Stimulated activated CD8-positive, alpha-beta memory T cell treated with anti-CD3 and anti-CD28 coated beads, Interleukin-15, amount 100 ng/mL, for 4 hours (primary cell): ENCODE measurements at places on chromosomes 12 and 14.
A peak's percentile ranks its signal among the peaks of the same experiment; 100 is the strongest.

DNA sequence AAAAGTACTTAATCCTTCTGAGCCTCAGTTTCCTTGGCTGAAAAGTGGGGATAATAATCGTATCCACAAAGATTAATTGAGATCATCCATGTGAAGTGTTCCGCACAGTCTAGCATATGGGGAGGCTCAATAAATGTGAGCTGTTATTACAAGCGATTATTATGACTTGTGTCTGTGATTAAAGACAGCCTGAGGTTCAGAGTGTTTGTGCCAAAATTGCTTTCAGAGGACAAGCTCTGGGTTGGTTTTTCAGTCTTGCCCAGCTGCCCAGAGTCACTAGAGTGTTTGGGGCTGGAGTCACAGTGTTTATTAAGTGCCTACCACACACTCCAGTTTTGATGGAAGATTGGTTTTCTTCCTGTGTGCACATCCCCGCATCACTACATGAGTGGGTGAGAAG is 53.5 kb downstream of the NTF3 start:
- no peak for DNase-seq

DNA sequence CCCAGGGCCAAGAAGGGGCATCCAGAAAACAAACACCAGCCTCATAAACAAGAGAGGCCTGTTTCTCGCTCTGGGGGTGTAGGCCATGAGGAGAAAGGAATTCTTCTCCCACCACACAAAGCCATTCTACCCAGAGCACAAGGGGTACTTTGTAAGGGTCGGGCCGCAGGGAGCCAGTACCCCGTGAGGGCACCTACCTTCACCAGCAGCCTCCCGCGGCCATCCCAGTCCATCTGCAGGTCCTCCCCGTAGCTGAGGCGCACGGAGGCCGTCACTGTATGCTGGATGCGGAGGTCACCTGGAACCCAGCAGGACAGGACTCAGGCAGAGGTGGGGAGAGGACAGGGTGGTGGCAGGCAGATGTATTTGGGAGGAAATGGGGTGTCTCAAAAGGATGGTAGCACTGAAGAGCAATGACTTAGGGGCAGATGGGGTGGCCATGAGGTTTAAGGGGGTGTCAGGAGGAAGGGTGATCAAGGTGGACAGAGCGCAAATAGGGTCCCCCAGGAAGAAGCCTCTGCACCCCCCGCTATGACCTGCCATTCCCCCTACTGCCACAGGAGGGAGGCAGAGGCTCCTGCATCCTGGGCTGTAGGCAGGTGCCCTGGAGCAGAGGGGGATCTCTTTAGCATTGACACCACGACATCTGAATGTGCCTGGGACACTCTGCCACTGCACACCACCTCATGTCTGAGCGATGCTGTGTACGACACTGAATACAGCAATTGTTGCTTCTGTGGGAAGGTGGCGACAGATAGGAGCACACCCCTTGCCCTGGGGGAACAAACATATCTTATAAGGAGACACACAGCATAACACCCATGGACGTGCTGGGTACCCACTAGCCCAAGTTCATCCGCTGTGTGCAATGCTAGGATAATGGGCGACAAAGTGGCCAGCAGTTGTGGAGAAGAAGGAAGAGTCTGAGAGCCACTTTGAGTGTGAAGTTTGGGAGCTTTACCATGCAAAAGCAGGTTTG is 61.4 kb downstream of the VWF start:
- peak; percentile 18 for DNase-seq

DNA sequence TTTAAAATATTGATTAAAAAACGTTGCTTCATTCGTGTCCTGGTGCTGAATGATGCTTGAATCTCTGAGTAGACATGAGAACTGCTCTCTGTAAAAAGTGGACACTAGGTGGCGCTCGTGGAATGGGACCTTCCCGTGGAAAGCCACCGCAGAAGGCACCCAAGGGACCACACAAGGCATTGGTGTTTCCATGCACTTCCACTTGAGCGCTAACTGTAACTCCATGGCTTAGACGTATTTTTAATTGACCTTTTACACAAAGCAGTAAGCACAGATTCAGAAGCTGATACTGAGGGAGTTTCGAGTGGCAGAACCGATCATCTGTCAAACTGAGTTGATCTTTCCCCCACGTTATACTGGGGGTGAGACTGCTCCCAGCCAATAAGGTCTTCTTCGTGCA is 135.3 kb downstream of the PRKCH start:
- peak; percentile 71 for DNase-seq

GRCh38 chr14:50677527-50678063 is 9.5 kb upstream of the SAV1 start:
- no peak for DNase-seq

DNA sequence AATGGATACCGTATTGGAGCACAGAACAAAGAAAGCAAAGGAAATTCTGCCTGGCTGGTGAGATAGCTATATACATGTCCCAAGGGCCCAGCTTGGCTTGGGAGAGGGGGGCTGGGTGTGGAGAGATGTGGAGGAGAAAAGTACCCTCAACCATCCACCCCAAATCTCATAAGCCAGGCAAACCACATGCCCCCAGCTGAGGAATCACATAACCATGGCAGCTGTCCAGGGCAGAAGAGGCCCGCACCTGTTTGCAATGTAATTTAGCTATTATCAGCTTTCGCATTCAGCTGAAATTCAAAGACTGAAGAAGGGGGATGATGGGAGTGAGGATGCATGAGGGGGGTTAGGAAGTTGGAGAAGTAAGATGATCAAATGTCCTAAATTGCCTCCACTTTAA is 196.1 kb downstream of the TBX5 start:
- no peak for DNase-seq

GRCh38 chr14:51020024-51020710 is 74.7 kb downstream of the TRIM9 start:
- DNase-seq = no peak

DNA sequence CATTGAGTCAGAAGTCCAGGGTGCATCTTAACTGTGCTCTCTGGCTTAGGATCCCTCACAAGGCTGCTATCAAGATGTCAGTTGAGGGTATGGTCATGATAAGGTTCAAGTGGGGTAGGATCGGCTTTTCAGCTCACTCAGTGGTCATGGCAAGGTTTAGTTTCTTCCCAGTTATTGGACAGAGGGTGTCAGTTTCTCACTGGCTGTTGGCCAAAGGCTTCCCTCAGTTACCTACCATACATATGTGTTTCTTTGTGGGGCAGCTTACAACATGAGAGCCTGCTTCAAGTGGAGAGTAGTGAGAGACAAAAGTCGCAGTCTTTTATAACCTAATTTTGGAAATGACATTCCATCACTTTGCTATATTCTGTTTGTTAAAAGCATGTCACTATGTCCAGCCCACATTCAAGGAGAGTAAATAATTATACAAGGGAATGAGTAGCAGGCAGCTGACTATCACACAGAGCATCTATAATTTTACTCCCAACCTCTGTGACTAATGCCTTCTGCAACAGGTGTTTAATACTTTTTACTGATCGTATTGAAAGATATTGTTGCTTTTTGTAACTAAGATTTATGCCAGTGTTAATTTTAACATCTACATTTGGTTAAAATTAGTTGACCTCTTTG is 572.8 kb upstream of the FBXO33 start:
- DNase-seq = no peak

GRCh38 chr14:59131938-59132795 is 56.3 kb upstream of the DAAM1 start:
- no peak for DNase-seq

DNA sequence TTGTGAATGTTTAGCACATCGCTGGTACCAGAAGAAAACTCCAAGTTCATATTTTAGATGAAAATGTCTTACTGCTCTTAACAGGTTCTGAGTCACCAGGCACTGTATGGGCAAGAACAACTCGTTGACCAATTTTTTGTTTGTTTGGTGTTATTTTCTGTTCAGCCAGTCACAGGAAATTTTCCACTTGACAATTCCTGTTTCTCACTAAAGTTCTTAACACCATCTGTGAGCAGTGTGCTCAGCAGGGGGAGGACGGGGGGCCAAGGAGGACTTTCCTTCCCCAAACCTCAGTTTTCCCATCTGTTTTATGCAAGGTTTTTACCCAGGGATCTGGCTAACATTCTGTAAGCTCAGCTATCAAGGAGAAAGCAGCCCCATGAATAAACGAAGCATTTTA is 3.0 kb downstream of the NUAK1 start:
- no peak for DNase-seq

DNA sequence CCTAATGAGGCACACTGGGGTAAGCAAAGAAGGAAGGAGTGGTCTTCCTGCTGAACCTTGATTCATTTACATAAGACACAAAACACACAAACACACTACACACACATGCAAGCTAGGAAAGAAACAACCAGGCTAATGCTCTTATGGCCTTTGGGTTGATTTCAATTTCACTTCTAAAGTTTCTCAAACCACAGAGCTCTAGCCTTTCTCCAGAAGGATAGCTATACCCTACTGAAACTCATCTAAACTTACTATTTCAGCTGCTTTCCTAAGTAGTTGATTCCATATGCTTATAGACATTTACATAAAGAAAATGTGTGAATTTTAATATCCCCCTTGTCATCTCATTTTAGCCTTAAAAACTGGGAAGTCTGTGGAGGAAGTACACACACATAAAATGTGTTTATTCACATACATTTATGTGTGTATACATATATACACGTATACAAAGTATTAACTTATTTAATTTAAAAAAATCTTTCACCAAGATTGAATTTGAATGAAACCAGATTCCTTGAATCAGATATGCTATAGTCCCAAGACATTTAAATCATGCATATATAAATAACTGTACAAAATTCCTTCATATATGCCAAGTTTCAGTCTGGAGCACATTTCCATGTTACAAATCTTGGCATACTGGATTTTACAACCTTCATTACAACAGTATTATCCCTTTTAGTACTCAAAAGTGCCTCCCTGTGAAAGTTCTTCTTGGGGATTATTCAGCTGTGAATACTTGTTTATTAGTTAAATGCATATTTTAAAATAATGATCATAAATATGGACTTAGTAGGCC is 231.8 kb upstream of the NPAS3 start:
- DNase-seq = no peak

DNA sequence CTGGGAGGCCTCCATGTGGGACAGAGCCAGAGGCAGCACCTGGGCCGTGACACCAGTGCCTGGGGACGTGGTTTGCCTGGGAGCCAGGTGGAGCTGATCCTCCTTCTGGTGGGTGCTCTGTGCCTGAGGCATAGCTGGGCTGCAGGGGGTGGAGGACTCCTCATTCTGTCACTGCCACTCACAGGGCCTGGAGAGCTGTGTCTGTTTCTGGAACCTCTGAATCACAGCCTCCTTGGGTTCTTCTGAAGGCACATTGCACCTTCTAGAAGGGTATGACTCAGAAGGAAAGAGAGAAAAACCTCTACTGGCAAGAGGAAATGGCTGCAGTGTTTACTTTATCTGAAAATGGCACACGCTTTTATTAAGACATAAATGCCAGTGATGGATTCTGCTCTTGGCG is 659.8 kb downstream of the VRK1 start:
- DNase-seq = peak; percentile 48

- no peak for DNase-seq
Observed at GRCh38 chr12:40171501-40171900, 53.3 kb upstream of the LRRK2 start.

DNA sequence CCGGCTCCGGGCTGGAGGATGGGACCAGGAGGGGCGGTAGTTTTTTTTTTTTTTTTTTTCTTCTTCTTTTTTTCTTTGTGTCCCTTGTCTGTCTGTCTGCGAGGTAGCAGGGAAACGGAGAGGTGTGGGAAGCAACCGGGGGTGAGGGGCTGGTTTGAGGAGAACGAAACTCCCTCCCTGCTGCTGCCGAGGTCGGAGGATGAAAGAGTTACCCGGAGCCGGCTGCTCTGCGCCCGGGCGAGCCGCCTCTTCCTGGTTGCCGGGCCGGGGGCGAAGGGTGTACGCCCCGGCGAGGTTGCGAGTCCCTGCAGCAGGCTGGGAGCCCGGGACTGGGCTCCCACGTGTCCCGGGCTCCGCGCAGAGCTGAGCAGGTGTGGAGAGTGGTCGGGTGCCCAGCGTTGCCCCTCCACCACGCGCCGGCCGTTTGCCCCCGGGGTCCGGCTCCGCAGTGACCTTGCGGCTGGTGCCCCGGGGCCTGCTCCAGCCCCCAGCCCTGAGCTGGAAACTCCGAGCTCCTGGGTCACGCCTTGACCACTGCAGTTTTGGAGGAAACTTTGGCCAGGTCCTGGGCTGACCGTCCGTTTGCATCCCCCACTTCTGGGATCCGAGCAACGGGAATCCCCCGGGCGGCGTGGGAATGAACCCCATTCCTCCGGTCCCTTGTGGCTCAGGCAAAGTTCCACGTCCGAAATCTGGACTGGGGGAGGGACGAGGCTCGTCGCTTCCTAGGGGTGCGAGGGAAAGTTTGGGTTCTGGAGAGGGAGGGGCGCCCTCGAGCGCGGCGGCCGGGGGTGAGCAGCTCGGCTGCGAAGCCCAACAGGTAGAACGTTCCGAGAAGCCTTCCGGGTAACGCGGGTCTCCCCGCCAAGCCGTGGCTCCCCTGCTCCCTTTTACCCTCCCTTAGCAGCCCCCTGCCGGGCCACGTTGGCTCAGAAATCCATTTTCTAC is 1.3 kb downstream of the CHST11 start:
- no peak for DNase-seq

- no peak for DNase-seq
Observed at GRCh38 chr14:104567141-104567956, 12.2 kb upstream of the C14orf180 start.

DNA sequence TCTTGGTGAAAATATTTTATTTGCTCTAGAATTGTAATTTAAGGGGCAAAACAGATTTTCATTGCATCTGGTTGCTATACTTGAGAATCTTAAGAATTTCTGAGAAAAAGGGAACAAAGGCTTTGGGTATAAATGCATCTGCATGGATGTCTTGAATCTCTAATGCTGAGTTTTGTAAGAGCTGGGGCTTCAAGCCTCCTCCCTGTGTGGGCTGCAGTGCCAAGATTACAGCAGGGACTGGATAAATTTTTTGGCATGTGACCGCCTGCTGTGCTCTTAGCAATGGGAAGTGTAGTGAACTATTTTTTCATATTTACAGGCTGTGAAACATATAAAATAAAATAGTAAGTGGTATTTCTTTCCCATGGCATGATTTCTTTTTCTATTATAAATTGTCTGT is 70.0 kb downstream of the SLC38A6 start:
- DNase-seq = no peak

GRCh38 chr14:61102549-61103466 is 121.8 kb downstream of the SLC38A6 start:
- no peak for DNase-seq

GRCh38 chr12:9509464-9510161 is 98.1 kb downstream of the KLRB1 start:
- DNase-seq = no peak

GRCh38 chr12:25477217-25477616 is 75.9 kb downstream of the LMNTD1 start:
- DNase-seq = no peak

GRCh38 chr14:59450716-59451115 is 14.5 kb downstream of the GPR135 start:
- no peak for DNase-seq

DNA sequence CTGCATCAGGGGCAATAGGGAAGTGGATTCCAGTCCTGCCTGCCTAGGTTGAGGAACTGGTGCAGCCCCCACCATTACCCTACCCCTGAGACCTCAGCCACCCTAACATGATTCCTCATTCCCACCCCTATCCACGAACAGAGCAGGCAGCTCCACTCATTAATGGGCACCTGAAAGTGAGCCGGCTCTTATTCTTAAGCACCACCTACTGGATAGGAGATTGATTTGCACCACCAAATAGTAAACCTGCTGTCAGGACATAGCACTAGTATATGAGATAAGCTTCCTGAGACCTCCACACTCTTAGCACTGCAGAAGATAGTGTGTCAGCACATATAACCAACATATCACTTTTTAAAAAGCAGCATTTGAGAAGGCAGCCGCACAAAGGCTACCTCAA is 573.2 kb downstream of the SOX5 start:
- DNase-seq = no peak
